ENCODE measurements at places on chromosomes 4 and X. TPM values are rescaled to one million over a fixed set of nuclear protein-coding genes. Genes with fewer than 3 reads are reported as not detected.

Gene RGN
- total RNA-seq = 4.8 TPM

GRCh38 chr4:184423003-184423686 is 51.2 kb downstream of the IRF2 start:
- DNase-seq = no peak

DNA sequence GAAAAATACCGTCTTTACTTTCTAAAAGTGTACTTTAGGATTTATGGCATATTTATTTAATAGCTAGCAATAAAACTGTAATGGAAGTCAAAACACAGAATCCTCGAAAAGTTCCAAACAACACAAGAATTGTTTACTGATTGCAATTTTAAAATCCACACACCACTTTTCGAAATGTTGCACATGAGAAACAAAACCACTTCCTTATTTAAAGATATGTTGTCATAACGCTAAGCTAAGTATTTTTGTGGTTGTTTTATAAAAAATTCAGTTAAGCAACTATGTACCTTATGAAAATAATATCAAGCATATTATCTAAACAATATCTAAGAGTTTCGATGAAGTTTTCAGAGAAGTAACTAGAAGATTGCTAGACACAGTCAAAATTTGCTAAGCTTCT is 344 bp downstream of the TMPRSS11D start:
- DNase-seq = no peak

GRCh38 chr4:4532371-4533154 is 9.3 kb downstream of the STX18 start:
- DNase-seq = no peak

DNA sequence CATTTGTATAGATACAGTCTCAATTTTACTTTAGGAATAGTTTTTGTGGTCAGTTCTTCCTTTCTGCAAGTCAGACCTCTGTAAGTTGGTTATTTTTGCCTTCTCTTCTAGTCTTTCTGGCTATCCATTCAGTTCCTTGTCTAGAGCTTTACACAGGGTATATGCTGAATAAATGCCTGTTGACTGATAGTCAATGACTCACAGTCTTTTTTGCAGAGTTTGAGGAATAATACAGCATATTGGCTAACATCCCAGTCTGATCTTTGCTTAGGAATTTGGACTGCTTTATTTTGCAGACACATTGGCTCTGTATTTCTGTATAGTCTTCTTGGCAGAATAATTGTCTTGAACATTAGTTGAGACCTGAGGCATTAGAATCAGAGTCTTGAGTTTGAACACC is 132.4 kb downstream of the MAGEC1 start:
- DNase-seq = no peak

Gene TMSB15A
- total RNA-seq = 28.0 TPM

DNA sequence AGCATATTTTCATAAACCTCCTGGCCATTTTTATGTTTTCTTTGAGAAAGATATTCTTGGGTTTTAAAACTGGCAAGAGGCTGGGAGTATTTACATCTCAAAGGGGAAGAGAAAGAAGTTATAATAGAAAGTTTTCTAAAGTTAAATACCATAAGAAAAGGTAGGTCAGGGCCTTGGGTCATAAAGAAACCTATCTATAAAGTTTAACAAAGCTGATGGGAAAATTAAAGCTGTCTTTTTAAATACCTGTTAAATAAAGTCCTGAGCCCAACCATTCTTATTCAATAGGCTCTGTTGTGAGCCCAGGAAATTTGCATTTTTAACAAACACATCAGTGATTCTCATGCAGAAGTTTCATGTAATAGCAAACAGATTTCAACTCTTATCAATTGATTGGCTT is 451.8 kb upstream of the INTU start:
- no peak for DNase-seq

Gene PRSS12
- 34.7 TPM for total RNA-seq

DNA sequence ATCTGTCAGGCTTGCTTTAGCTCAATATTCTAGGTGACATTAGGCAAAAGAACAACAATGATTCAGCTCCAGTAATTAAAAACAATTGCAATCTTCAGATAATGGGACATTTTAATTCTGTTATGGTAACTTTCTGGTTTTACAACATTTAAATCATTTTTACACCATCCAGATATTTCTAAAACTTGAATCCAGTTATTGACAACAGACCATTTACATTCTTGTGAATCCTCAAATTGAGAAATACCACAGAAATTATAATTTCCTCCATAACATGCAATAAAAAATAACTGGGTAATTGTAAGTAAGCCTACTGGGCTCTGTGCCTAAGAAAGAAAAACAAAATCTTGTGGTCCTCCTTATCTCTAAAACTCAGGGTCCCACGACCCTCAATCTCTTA is 195.0 kb upstream of the S100G start:
- DNase-seq = no peak

Gene STARD8
- total RNA-seq = 6.5 TPM
